Stimulated activated memory B cell treated with anti-CD40 and anti-IgM and Interleukin-4, amounts not matched to agents 10 μg/mL and 1 μg/mL and 100 μg/mL, for 72 hours (primary cell): ENCODE measurements at places on chromosomes 1 and 21.

GRCh38 chr1:189866606-189867005 lies 611.1 kb downstream of the BRINP3 start:
- H3K4me3 ChIP-seq = no peak overlapping the region
- H3K4me1 ChIP-seq = no peaks in the 10 kb centered on the region
- H3K27ac ChIP-seq = no peak overlapping the region
- ATAC-seq = no peak
- H3K36me3 ChIP-seq = no peaks in the 10 kb centered on the region

DNA sequence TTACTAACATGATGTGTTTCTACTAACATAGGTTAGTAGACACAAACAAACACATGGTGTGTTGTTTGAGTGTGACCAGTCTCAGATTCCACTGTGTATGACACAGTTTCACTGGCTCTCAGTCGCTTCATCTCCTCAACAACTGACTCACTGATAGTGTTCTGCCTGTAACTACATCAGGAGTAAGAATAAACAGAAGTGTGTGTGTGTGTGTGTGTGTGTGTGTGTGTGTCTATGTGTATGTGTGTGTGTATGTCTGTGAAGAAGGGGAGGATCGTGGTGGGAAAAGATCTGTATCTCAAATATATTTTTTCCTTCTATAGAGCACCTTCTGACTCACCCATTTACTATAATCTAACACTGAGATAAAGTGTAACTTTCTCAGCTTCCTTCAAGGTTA lies 391.0 kb downstream of the PTPRC start:
- ATAC-seq = no peak
- no peaks in the 10 kb centered on the region for H3K36me3 ChIP-seq
- no peak overlapping the region for H3K27ac ChIP-seq
- no peak overlapping the region for H3K4me3 ChIP-seq
- H3K27me3 ChIP-seq = peaks cover 21% of the 10 kb centered on the region

- ATAC-seq = peak; percentile 80
- no peak overlapping the region for H3K4me3 ChIP-seq
- H3K36me3 ChIP-seq = peaks cover 13% of the 10 kb centered on the region
- peaks cover 17% of the 10 kb centered on the region for H3K27me3 ChIP-seq
- peaks cover 6% of the 10 kb centered on the region for H3K4me1 ChIP-seq
Measured at GRCh38 chr1:8348777-8349472, 31.0 kb downstream of the SLC45A1 start.

GRCh38 chr1:118890851-118891384 lies 97.2 kb downstream of the TBX15 start:
- no peaks in the 10 kb centered on the region for H3K36me3 ChIP-seq
- H3K4me1 ChIP-seq = no peaks in the 10 kb centered on the region
- H3K4me3 ChIP-seq = no peak overlapping the region
- ATAC-seq = no peak
- H3K27ac ChIP-seq = no peak overlapping the region
- H3K27me3 ChIP-seq = peaks cover 9% of the 10 kb centered on the region

DNA sequence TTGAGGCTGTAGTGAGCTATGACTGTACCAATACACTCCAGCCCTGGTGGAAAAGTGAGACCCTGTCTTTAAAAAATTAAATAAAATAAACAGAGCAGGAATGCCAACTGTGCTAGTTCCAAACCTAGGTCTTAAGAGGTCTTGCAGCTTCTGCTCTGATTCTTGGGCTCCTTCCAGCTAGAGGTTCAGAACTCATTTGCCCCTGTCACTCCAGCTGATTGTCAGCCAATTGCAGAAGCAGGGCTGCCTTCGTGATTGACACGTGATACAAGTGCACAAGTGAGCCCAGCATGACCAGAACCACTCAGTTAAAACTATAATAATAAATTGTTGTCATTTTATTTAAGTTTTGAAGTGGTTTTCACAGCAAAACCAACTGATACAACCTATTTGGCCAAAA lies 298.4 kb downstream of the USP25 start:
- no peaks in the 10 kb centered on the region for H3K27me3 ChIP-seq
- no peak overlapping the region for H3K4me3 ChIP-seq
- H3K36me3 ChIP-seq = no peaks in the 10 kb centered on the region
- no peaks in the 10 kb centered on the region for H3K4me1 ChIP-seq
- ATAC-seq = no peak
